Stimulated activated CD4-positive, alpha-beta T cell treated with anti-CD3 and anti-CD28 coated beads, Interleukin-12 subunit alpha, Interleukin-12 subunit beta, amount 100 ng/mL, for 24 hours (primary cell): ENCODE measurements at places on chromosomes 4 and X.

- no peak for DNase-seq
Observed at GRCh38 chr4:102514298-102514964, 13.3 kb downstream of the NFKB1 start.

GRCh38 chr4:59500103-59500502 lies 1700.0 kb upstream of the ADGRL3 start:
- no peak for DNase-seq

DNA sequence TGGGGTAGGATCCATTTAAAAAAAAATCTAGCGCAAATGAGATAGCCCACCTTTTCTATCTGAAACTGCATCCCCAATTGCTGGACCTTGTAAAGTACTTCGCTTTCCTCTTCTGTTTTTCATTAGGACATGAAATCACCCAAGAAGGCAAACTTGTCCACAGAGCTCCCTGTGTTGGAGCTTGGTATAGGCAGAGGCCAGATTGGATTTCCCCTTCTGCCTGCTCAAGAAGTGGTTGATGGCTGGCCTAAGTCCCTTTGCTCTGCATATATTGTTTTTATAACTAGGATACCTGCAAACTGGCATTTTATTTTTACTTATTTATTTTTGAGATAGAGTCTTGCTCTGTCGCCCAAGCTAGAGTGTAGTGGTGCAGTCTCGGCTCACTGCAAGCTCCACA lies 28.4 kb downstream of the RNF4 start:
- no peak for DNase-seq

DNA sequence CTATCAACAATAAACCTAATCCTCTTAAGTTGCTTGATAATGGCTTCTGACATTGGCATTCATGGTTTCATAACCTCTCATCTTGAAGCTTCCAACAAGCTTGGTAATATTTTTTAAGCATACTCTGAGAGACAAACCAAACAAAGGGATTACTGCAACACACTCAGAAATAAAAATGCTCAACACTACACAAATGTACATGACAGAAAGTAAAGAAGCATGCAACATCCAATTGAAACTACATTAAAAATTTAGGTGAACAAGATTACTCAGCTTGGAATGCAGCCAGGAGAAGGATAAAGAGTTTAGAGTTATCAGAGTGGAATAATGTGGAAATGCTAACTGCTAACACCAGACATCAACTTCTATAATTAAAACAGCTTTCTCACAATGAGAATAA lies 1136.6 kb upstream of the PABPC4L start:
- no peak for DNase-seq

- no peak for DNase-seq
Observed at GRCh38 chr4:2820216-2820982, 23.2 kb upstream of the ADD1 start.

DNA sequence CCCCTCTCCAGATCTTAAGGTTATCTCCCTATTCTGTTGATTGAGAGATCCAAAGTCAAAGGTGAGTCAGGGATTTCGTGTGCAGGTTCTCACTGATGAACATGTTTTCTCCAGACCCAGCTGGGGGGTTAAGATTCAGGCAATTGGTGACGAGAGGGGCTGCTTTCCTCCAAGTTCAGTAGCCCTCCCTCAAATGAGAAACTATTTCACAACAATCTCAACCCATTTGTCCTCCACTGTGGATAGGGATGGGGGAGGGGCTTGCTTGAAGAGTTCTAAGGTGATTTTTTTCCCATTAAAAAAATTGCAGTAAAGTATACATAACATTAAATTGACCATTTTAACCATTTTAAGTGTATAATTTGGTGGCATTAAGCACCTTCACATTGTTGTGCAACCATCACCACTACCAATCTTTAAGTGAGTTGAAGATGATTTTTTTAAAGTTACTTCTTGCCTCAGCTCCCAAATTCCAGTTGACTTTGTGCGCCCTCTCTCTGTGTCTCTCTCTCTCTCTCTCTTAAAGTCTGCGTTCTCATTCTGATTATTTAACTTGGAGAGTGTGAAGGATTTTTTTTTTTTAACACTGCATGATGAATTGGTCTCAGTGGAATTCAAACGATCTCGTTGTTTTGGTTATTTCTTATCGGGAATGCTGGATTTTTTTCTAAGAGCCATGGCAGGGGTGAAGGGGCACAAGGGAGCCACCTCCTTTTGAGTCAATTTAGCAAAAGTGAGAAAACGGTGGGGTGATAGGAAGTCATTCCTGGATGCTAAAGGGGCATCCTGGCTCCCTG lies 175.9 kb downstream of the SHROOM3 start:
- no peak for DNase-seq

DNA sequence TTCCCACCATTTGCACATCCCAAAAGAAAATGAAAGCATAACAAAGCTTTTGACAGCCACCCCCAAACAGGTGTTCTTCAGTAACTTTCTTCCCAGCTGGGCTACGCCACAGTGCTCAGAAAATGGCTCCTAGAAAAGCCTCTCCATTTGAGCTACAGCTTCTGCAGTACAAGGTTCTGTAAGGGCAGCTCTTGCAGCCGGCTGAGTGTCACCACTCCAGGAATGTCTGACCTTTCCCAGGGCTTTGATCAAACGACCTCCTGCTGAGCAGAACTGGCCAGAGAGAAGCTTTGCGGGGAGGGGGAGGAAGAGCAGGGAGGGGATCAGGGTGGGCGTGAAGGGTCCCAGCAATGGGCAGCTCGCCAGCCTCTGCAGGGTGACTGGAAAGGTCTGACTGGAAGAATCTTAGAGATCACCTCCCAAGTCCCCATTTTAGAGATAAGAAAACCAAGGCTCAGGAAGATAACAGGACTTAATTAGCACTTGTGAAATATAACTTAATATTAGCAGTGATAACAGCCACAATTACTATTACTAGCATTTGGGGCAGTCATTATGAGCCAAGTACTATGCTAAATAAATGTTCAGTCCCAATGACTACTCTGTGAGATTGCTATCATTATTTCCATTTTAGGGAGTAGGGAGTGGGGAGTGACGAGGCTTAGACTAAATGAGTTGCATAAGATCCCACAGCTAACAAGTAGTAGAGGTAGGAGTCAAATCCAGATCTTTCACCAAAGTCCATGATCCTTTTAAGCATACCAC lies 51.1 kb downstream of the LEF1 start:
- DNase-seq = no peak

GRCh38 chr4:114658179-114658578 lies 59.6 kb downstream of the UGT8 start:
- no peak for DNase-seq

DNA sequence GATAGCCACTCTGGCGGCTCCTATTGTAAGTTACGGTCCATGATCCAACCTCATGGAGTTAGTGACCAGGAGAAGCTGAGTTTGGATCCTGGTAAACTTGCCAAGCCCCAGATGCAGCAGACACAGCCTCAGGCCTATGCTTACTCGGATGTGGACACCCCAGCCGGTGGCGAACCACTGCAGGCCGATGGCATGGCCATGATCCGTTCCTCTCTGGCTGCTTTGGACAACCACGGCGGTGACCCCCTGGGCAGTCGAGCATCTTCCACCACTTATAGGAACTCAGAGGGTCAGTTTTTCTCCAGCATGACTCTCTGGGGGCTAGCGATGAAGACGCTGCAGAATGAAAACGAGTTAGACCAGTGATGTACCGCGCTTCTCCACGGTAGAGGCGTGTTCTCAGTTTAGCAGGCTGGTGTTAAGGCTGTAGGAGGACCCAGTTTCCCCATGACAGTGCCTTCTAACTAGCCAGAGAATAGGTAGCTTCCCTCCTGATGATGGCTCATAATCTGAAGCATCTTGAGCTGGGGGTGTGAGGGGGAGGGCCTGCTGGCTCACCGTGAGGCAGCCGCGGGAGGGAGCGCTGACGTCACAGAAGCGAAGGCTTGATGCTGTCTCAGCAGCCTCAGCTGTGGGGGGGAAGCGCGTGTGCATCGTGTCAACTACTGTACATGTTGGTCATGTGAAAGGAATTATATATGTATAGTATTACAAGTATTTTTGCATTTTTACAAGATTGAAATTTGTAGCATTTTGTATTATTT lies 31.1 kb downstream of the ZBTB49 start:
- no peak for DNase-seq

DNA sequence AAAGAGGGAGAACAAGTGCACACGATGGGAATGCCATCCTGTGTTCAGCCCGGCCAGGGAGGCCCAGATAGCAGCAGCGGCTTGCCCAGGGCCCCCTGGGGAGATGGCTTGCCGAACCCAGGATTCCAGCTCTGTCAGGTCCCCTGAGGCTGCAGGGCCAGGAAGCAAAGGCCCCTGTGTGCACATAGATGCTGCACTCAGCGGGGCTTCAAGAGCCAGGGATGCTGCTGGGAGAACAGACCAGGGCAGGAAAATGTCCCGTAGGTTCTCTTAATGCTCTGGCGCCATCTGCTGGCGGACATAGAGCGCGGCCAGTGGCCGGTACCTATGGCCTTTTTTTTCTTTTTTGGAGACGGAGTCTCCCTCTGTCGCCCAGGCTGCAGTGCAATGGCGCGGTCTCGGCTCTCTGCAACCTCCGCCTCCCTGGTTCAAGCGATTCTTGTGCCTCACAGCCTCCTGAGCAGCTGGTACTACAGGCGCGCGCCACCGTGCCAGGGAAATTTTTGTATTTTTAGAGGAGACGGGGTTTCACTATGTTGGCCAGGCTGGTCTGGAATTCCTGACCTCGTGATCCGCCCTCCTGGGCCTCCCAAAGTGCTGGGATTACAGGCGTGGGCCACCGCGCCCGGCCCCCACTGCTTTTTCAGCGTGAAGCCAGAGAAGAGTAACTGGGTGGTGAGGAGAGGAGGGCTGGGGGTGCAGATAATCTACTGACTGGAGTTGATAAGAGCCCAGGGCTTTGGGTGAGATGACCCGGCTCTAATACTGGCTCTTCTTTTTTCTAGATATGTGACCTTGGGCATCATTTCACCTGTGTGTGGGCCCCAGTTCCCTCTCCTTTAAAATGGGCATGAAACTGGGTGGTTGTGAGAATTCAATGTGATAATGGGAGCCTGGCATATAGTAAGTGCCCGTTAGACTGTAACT lies 22.5 kb downstream of the MED28 start:
- peak; percentile 73 for DNase-seq

- DNase-seq = no peak
Observed at GRCh38 chrX:137033774-137034507, at the start of gene GPR101. GPR101 (minus strand) TSS chrX:137033995; CDS start chrX:137031674, 2,321 bp downstream.

DNA sequence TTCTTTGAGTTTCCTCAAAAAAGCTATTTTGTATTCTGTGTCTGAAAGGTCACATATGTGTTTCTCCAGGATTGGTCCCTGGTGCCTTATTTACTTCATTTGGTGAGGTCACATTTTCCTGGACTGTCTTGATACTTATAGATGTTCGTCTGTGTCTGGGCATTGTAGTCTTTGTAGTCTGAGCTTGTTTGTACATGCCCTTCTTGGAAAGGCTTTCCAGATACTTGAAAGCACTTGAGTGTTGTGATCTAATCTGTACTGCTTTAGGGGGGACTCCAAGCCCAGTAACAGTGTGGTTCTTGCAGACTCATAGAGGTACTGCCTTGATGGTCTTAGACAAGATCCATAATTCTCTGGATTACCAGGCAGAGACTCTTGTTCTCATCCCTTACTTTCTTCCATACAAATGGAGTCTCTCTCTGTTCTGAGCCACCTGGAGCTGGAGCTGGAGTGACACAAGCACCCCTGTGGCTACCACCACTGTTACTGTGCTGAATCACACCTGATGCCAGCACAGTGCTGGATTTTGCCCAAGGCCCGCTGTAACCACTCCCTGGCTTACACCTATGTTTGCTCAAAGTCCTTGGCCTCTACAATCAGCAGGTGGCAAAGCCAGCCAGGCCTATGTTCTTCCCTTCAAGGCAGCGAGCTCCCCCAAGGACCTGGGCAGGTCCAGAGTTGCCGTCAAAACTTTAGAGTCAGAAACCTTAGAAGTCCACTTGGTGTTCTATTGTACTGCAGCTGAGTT lies 72.3 kb upstream of the EFHC2 start:
- no peak for DNase-seq

DNA sequence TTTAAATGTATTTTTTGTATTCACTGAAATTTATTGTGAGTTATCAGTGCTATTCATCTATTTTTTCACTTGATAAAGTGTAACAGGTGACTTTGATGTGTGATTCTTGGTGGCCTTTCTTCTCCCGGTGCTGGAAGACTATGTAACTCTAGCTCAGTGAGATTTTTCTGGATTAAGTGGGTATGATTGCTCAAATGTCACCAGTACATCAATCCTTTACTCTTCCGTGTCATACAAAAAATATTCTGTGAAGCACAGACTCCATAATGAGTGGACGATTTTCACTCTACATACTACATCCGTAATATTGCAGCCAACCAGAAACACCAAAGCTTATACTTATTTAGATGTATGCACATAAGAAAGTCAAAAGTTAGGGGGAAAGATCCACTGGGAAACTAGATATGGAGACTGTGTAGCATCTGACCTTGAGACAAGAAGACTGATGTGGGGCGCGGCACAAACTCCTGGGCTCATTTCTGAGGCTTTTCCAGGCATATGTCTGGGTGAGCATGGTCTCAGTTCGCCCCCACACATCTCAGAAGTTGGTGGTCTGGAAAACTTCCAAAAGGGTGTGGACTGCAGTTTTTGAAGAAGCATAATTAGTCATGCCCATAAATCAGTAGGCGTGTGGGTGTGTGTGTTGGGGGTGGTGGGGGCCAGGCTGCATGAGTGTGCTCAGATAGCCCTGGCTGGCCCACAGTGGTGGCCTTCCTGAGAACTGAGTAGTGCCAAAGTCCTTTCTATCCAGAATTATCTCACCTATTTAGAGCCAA lies 53.9 kb upstream of the TENM3 start:
- DNase-seq = no peak

- DNase-seq = no peak
Observed at GRCh38 chr4:147287588-147287890, 193.4 kb upstream of the EDNRA start.

DNA sequence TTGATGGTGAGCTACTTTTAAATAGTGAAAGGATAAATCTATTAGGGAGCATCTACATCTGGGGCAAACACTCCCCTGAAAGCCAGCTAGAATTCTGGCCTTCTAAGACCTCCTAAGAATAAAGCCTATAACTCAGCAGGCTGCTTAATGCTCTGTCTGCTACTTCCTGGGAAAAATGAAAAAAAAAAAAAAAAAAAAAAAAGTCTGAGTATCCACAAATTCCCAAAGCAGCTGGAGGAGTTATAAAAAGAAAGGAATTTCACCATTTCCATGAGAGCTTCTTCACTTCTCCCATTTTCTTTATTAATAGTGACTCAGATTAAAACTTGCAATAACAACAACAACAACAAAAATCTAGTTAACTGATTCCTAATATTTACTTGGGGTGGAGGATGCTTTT lies 511.2 kb downstream of the INPP4B start:
- no peak for DNase-seq

- no peak for DNase-seq
Observed at GRCh38 chr4:2322227-2322626, 60.3 kb upstream of the MXD4 start.

GRCh38 chr4:81491943-81492342 lies 20.2 kb upstream of the RASGEF1B start:
- DNase-seq = no peak

GRCh38 chrX:147072747-147073146 lies 258.2 kb upstream of the CXorf51A start:
- DNase-seq = no peak

- DNase-seq = peak; percentile 11
Observed at GRCh38 chrX:47751670-47752069, 85.0 kb upstream of the ZNF81 start.
